ENCODE measurements at places on chromosomes 16 and 17.

DNA sequence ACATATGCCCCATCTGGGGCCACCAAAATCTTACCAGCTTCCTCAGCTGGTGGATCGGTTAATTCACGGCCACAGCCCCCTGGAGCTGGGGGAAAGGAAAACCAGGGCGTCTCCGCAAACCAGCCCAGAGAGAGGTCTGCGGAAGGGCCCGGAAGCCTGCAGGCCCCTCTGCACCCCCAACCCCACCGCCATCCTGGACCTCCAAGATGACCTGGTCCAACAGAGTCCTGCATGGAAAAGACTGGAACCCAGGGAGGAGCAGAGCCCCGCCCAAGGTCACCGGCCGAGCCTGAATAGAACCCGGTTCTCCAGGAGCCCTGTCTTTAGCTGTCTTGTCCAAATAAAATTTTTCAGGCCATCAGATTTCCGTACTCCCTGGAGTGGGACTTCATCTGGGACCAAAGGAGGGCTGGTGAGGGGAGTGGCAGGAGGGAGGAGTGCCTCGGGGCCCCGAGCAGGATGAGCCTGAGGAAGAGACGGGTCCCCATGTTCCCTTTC is 37.4 kb upstream of the NDRG4 start:
- DNase-seq = no peak

DNA sequence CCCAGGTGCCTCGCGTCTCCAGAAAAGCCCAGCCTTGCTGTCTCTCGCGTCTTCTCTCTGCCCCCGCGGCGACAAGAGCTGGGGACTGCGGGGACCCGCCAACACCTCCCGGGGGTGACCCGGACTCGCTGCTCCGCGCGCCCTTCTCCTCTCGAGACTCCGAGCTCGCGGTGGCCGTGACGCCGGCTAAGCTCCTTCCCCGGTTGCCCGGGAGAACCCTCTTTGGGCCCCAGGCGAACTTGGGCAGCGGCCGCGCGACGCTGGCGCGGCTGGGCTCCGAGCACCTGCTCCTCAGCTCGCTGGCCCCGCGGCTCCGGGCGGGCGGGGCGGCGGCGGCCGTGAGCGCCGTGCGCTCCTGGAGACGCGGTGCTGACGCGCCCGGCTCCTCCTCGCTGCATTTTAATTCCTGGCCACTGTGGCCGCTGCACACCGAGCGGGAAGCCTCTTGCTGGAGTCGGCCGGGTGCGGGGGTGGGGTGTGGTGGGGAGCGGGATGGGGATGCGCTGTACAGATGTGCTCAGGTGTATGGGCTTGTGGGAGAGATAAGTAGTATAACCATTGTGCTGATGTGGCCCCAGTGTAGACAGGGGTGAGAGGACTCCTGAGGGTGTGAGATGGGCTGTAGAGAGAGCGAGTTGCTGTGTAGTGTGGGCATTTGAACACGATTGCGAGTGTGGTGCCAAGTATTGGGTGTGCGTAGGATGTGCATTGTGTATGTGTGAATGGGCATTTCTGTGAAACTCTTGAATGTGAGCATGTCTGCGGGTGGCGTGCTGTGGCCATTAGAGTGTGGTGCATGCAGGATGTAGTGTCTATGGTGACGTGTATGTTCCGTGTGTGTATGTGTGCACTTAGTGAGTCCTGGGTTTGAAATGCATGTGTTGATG is at the start of gene ASIC2:
ASIC2 (minus strand) TSS at position 315 of the 887 bp plus-strand sequence.
- peak; percentile 89 for DNase-seq

DNA sequence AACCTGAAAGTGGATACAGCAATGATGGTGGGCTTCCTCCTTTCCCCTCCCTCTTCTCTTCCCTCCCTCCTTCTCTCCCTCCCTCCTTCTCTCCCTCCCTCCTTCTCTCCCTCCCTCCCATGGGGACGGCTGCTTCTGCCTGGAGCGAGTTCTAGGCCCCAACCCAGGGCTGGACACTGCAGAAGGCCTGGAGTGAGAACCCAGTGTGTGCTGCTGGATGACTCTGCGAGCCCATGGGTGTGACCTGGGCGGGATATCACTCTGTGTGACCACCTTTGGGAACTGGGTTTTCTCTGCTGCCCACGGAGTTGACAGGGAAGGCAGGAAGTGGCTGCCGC is 242.6 kb upstream of the GSE1 start:
- no peak for DNase-seq

DNA sequence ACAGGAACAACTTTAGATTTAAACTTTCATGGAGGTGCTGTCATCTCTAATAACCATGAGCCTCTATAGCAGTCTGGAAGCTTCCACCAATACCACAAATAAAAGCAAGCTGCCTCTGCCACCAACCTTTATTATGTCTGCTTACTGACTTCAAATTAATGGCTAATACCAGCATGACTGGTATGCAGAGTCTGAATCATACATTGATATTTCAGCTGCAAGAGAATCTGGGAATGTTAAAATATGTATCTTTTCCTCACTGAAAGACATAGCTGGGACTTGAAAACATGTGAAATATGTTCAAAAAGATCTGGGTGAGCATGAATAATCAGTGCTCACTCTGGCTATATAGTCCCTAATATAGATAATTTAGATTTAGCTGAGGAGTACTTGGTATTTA is 488.6 kb downstream of the CDH8 start:
- DNase-seq = no peak

GRCh38 chr17:28747051-28747691 is 3.4 kb downstream of the TRAF4 start:
- DNase-seq = peak; percentile 88

DNA sequence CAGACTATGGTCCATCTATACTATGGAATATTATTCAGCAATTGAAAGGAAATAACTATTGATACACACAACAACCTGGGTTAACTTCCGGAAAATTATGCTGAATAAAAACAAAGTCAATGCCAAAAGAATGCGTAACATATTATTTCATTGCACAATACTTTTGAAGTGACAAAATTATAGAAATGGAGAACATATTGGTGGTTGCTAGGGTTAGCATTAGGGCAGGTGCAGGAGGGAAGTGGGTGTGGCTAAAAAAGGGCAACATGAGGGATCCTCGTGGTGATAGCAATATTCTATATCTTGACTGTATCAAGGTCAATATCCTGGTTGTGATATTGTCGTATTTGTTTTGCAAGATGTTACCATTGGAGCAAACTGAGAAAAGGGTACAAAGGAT is 34.9 kb downstream of the PIK3R5 start:
- DNase-seq = no peak

GRCh38 chr17:65785109-65785508 is 223.7 kb upstream of the AXIN2 start:
- peak; percentile 29 for DNase-seq

GRCh38 chr16:64933885-64934284 is 188.0 kb downstream of the CDH11 start:
- no peak for DNase-seq

DNA sequence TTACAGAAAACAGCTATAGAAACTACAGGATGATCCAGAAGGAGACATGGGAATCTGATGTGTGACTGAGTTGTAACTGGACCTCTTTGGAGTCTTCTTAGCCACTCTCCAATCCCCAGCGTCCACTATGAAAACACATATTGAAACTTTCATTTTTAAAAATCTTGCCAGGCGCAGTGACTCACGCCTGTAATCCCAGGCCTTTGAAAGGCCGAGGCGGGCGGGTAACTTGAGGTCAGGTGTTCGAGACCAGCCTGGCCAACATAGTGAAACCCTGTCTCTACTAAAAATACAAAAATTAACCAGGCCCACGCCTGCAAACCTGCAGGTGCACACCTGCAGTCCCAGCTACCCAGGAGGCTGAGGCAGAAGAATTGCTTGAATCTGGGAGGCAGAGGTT is 53.3 kb downstream of the HIC1 start:
- DNase-seq = no peak

- DNase-seq = peak; percentile 72
Observed at GRCh38 chr17:60720763-60721531, 43.3 kb downstream of the BCAS3 start.

GRCh38 chr16:15856901-15857698 is at the start of gene MYH11:
TSS of gene MYH11 (minus strand) at chr16:15857028. CDS start at chr16:15838252, 18,776 bp downstream.
- DNase-seq = peak; percentile 29

- no peak for DNase-seq
Observed at GRCh38 chr16:15055141-15056053, 477 bp downstream of the NTAN1 start.
